Cerebellum (tissue), 4 donors: ENCODE measurements at places on chromosomes 2 and 18.
A peak's percentile ranks its signal among the peaks of the same experiment; 100 is the strongest.

- no peak for DNase-seq
Measured at GRCh38 chr18:60146220-60146960, 226.2 kb downstream of the MC4R start.

DNA sequence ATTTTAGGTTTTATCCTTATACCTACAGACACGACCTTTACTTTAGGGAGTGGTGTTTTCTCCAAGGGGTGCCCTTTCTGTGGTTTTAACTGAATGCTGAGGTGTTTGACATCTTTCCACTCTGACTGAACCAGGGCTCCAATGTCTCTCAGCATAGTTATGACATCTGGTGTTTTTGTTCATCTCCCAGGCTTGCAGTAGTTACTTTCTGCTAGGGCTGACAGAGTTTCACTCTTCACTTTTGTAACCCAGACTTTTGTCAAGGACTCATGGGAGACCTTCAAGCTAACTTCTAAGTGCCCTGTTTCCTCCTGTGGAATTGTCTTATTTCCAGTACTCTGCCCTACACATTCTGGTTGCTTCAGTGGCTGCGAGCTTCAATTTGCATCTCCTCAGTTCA lies 103.1 kb downstream of the CCDC85A start:
- DNase-seq = no peak

GRCh38 chr2:198597648-198598047 lies 793.3 kb downstream of the PLCL1 start:
- no peak for DNase-seq

GRCh38 chr2:37688771-37689468 lies 17.5 kb upstream of the CDC42EP3 start:
- DNase-seq = no peak

GRCh38 chr2:108074946-108075345 lies 88.6 kb downstream of the SLC5A7 start:
- DNase-seq = no peak

GRCh38 chr2:108316461-108317258 lies 28.0 kb downstream of the SULT1C2 start:
- no peak for DNase-seq

GRCh38 chr2:18473241-18474181 lies 86.9 kb downstream of the RDH14 start:
- DNase-seq = no peak

DNA sequence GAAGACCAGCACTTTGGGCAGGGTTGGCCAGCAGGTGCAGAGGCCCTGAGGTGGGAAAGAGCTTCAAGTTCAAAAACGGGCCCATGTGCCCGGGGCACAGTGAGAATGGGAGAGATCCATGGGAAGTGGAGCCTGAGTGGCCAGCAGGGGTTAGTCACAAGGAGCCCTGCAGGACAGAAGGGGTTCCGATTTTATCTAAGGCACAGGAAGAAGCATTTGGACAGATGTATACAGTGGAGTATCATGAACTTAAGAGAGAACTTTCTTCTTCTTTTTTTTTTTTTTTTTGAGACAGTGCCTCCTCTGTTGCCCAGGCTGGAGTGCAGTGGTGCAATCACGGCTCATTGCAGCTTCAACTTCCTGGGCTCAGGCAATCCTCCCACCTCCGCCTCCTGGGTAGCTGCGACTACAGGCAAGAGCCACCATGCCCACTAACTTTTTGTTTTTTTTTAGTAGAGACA lies 24.0 kb downstream of the WIPF1 start:
- DNase-seq = no peak

DNA sequence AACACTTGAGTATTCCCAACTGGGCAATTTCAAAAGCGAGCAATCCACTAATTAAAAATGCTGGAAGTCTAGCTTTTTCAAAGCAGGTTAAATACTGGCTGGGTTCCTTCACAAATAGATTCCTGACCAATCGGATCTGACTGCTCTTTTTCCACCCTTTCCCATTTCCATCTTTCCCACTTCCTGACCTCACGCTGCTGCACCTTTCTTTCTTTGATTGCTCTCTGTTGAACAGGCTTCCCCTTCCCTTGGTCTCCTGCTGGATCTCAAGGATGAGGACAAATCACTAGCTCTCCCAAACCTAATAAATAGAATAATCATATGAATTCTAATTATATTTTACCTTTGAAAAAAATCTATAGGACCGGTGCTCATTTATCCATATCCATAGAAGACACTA lies 121.2 kb downstream of the TCF4 start:
- no peak for DNase-seq

GRCh38 chr2:105294844-105295481 lies 34.6 kb downstream of the TGFBRAP1 start:
- DNase-seq = peak; percentile 36

DNA sequence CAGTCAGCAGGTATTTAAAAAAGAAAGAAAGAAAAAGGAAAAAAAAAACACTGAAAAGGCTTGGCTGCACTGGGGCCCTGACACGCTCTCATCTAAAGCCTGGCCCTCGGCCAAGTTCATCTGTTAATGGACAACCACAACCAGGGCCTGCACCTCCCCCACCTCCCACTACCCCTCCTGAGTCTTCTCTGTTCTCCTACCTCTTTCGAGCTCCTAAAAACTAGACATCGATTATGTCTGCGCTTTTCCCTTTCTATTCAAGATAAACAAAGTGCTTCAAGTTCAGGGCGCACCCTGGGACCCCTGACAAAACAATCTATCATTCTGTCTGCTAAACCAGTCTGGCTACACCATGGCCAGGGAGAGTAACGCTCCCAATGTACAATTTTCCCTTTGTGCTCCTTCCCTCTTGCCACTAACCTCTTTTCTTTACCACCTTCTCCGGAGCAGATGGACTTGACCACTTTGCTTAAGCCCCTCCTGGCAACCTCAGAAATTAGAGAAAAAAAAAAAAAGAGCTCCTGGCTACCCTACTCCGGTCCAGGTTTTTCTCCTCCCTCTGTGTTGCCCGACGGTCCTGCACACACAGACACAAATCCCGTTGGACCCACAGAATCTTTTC lies 22.7 kb downstream of the BCL11A start:
- DNase-seq = no peak

GRCh38 chr2:138829326-138829919 lies 49.2 kb upstream of the NXPH2 start:
- no peak for DNase-seq

DNA sequence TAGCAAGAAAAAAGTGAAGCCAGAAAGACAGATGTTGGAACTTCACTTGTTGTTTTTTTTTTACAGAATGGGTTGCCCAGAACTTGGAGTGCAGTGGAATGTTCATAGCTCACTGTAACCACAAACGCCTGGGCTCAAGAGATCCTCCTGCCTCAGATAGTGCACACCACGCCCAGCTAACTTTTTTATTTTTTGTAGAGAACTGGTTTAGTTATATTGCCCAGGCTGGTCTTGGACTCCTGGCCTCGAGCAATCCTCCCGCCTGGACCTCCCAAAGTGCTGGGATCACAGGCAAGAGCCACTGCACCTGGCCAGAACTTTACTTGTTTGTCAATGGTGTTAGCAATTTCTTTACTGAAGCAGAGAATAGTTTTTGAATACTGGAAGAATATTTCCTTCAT lies 11.9 kb upstream of the ASPRV1 start:
- DNase-seq = no peak

DNA sequence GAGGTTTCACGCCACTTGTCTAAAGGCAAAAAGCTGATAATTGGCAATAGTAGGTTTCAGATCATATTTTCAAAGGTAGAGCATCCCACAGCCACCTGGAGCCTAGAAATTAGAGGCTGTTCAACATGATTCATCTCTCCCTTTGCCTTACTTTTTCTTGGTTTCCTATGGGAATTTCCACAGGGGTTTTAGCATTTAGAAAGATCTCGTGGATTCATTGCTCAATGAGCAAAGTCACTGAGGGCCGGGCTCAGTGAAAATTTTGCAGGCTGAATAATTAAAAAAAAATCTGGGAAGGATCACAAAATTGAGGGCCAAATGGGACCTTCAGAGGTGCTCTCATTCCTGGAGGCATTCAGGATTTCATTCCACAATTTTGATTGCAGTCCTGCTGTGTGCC lies 137.1 kb downstream of the VAPA start:
- DNase-seq = no peak

DNA sequence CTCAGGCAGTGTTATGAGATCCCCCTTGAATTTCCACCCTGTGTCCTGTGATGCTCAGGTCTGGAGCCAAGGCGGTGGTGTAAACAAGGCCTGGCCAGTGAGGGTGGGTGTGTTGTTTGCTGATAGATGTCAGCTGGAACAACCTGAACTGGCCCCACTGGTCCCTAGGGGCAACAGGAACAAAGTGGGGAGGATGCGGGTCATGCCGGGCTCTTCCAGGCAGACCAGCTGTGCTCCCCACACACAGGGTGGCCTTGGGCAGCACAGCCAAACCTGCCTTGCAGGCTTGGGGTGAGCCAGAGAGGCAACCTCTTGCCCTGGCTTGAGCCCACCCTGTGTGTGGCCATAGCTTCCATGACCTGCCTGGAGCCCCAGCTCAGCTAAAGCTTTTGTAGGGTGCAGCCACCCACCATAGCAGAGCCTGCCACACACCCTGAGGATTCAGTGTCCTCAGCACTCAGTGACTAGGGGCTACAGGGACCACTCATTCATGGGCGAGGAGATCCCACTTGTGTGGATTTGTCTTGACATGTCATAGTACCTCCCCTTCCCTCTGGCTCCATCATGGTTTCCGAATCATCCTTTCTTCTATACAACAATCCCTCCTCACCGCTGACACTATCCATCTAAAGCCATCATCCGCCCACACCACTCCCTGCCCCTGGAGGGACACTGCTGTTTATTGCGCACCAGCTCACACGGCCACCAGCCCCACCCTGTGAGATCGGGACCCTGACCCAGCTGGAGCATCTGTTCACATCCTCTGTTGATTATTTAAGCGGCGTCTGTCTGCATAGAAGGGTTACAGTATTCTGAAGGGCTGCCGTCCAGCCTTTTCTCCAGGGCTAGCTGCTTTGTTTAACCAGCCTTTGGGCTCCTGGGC lies 268.8 kb downstream of the CYP26B1 start:
- no peak for DNase-seq

- peak; percentile 58 for DNase-seq
Measured at GRCh38 chr18:57561728-57562423, 24.6 kb downstream of the FECH start.

DNA sequence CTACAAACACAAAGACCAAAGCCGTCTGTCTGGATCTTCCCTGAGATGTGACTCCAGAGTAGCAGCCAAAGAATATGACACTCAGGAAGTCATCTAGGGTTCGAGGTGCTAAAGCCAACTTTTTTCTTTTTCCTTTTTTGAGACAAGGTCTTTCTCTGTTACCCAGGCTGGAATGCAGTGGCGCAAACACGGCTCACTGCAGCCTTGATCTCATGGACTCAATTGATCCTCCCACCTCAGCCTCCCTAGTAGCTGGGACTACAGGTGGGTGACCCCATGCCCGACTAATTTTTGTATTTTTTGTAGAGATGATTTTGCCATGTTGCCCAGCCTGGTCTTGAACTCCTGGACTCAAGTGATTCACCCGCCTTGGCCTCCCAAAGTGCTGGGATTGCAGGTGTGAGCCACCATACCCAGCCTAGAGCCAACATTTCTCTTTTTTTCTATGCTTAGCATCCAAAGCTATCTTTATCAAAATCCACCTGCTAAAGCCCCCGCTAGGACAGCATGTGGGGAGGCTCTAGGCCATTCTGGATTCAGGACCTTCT lies 92.8 kb downstream of the TMEM17 start:
- DNase-seq = no peak

DNA sequence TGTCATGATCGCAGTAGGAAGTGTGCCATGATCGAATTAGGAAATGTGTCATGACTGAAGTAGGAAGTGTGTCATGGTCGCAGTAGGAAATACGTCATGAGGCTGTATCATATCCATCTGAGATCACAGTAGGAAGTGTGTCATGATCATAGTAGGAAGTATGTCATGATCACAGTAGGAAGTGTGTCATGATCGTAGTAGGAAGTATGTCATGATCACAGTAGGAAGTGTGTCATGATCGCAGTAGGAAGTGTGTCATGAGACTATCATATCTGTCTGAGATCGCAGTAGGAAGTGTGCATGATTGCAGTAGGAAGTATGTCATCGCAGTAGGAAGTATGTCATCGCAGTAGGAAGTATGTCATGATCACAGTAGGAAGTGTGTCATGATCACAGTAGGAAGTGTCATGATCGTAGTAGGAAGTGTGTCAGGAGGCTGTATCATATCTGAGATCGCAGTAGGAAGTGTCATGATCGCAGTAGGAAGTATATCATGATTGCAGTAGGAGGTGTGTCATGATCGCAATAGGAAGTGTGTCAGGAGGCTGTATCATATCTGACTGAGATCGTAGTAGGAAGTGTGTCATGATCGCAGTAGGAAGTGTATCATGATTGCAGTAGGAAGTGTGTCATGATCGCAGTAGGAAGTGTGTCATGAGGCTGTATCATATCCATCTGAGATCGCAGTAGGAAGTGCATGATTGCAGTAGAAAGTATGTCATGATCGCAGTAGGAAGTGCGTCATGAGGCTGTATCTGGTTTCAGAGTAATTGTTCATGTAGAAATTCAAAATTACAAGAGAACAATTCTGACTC lies 56.4 kb upstream of the NFATC1 start:
- no peak for DNase-seq

DNA sequence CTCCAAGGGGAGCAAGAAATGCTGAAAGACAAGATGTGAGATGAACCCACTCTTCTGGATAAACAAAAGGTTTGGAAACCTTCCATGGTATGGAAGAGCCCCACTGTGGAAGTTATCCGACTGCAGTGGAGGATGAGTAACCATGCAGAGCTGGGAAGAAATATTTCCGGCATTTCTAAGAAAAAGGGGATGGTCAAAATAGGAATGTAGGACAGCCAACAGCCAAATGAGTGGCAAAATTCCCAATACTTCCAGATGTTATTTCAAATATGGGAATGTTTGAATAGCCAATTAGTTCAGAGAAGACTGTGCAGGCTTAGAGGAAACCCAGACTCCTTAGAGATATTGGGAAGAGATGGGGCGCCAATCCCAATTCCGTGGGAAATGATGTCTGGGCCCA lies 246.8 kb downstream of the RAD51AP2 start:
- no peak for DNase-seq

- no peak for DNase-seq
Measured at GRCh38 chr2:110973262-110973661, 147.5 kb upstream of the BCL2L11 start.

GRCh38 chr2:188824125-188824524 lies 150.0 kb upstream of the COL3A1 start:
- no peak for DNase-seq

GRCh38 chr2:71473346-71474031 lies 20.1 kb downstream of the DYSF start:
- DNase-seq = no peak

DNA sequence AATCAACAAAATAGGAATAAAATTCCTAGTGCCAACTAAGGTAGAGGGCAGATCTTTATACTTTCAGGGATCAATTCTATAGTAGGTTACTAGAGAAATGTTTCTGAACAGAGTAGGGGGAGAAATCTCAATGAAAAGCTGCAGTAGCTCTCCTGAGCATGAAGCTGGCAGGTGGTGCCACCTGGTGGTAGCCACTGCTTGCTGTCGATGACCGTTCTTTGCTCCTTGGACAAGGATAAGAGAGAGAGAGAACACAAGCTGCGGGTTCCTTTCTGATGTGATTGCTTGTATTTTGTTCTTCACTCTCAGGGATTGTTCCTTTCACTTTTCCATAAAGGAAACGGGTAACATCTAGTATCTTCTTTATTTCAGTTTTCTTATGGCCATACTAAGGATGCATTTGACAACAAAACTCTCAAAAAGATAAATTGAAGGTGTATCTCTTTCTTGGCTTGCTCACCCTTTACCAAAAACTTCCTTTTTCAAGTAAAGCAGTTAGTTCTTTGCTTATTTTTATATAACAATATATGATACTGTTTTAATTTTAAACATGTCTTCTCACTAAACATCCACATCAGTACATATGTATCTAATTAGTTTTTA lies 18.6 kb upstream of the MRPL19 start:
- peak; percentile 47 for DNase-seq

GRCh38 chr2:241564596-241565410 lies 6.3 kb downstream of the BOK start:
- DNase-seq = no peak
